ENCODE measurements at places on chromosomes 11 and 22. TPM values are rescaled to one million over a fixed set of nuclear protein-coding genes. Genes with fewer than 3 reads are reported as not detected.

The KDM4E gene
- not detected for total RNA-seq

The SNAP29 gene
- 9.8 TPM for total RNA-seq

The SLC22A12 gene
- total RNA-seq = not detected

The MYEOV gene
- 23.9 TPM for total RNA-seq

The RAPSN gene
- not detected for total RNA-seq

The CARNS1 gene
- under 0.01 TPM for total RNA-seq

The PKNOX2 gene
- total RNA-seq = under 0.01 TPM
